Activated T-cell treated with anti-CD3 and anti-CD28 coated beads, Interleukin-2, amount 50 U/mL, for 4 hours (primary cell): ENCODE measurements at places on chromosomes 1 and 21. TPM values are rescaled to one million over a fixed set of nuclear protein-coding genes. Genes with fewer than 3 reads are reported as not detected.

DNA sequence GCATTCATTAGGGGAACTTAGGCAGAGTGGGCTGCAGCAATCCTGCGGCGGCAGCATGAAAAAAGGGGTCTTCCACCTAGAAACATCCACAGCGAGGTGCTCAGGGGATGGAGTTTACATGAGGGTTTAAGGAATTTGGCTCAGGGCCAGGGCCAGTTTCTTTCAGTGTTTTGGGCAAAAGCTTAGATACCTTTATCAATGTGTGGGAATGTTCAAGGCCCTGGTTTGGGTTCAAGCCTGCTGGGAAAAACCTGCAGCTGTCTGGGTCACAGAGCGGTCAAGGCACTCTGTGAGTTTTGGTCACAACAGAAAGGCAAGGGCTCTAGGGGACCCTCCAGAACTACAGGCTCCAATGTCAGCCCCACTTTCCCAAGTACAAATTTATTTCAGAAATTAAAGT is 230.3 kb downstream of the DISC1 start:
- no peak for DNase-seq

- no peak for DNase-seq
Observed at GRCh38 chr1:24567792-24568388, 12.0 kb downstream of the NCMAP start.

DNA sequence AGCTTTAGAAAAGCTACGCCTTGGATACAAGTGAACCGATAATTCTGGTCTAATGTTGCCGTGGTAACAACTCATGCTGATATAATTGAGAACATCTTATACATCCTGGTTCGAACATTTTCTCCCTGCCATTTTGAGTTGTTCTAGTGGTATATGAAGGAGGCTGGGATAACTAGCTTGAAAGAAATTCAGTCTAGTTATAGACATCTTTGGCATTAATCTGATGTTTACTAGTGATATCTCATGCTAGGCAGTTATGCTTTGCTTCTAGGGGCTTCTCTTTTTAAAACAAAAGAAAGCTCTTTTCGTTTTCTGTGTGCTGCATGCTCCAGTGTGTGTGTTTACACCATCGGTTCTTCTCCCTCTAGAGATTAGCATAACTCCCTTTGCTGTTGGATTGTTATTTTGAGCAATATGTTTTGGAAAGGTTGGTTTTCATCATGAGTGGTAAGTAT is 20.5 kb downstream of the PRKACB start:
- DNase-seq: no peak

Gene KLF18
- not detected for total RNA-seq

GRCh38 chr1:67019600-67020136 is 34.3 kb downstream of the SLC35D1 start:
- DNase-seq: no peak

DNA sequence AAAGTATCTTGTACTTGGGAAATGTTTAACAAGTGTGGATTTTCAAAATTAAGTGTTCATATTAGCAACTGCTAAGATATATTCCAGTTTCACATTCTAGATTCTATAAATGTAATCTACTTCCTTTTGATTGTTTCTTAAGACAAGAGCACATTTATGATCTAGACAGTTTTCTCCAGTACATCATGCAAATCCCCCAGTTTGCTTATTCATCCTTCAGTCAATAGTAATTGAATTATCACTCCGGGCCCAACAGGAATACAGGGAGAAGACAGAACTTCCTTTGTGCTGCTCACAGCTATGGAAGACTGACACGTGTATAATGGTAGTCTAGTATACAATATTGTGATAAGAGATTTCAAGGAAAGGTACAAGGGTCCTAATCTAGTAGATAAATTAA is 14.5 kb downstream of the PLA2G4A start:
- no peak for DNase-seq

GRCh38 chr1:176858433-176858916 is 306.0 kb downstream of the ASTN1 start:
- DNase-seq: no peak

DNA sequence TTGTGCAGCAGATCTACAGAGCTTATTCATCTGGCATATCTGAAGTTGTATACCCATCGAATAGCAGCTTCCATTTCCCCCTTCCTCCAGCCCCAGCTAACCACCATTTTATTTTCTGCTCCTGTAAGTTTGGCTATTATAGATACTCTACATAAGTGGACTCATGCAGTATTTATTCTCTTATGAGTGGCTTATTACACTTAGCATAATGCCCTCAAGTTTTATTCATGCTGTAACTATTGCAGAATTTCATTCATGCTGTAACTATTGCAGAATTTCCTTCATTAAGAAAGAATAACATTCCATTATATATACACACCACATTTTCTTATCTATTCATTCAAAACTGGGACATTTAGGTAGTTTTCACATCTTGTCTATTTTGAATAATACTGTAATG is 30.5 kb upstream of the IFI16 start:
- no peak for DNase-seq

GRCh38 chr1:160284220-160284781 is 632 bp downstream of the PEX19 start:
- DNase-seq: no peak

Gene TCEA3
- total RNA-seq: 1.6 TPM

- DNase-seq: no peak
Observed at GRCh38 chr1:243267914-243268653, 12.2 kb downstream of the SDCCAG8 start.

DNA sequence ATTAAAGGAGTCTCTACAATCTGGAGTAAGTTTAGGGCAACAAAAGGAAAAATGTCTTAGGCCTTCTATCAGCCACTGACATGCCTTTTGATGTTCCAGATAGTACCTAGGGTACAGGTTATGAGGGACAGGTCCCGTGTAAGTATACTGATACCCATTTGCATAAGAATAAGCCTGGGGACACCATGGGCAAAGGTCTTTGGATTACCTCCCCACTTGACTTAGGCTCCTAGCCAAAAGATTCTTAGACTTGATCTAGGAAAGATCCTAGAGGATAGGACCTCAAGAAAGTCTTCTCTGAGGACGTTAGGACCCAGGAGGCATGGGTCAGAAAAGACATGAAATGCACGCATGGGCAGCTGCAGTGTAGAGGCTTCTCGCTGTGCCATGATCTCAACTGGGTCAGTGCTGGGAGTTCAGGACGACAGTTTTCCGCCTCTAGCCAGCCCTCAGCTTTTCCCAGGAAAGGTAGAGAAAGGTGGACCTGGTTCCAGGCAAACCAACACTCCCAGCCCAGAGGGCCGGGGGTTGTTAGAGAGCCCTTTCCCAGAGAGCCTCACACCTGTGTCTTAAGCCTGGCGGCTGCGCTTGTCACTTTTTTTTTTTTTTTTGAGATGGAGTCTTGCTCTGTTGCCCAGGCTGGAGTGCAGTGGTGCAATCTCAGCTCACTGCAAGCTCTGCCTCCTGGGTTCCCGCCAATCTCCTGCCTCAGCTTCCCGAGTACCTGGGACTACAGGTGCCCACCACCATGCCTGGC is 26.6 kb downstream of the MSTO1 start:
- DNase-seq: no peak

- DNase-seq: no peak
Observed at GRCh38 chr1:193265716-193266115, 79.3 kb upstream of the B3GALT2 start.

DNA sequence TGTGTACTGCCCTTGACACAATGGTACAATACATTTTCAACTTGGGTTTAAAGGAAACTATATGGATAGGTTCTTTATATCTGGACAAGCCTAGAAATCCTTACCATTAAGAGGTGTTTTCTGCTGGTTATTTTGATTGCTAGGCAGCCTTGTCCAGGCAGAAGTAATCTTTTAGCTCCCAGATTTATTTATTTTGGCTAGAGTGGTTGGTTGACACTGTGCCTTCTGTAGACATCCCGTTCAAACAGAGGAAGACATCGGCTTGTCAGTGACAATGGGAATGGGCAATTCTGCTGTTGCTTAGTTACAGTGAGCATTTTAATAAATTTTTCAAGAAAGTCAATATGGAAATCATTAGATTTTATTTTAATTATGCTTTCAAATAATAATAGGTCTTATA is 138.8 kb downstream of the VPS13D start:
- DNase-seq: no peak

DNA sequence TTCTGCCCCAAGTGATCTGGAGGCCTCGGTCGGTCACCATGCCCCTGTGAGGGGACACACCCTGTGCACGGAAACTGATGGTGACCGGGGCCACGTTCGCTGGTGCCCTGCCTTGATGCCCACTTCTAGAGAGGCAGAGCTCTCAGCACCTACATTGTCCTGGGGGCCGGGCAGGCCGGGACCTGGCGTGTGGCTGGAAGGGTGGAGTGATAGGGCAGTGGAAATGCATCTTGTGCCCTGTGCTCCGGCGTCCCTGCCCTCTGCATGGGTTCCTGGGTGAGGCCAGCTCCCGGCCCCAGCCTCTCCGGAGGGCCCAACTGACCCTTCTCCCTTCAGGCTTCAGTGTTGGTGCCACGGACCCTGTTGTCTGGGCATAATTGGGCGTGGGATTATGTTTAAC is 11.0 kb upstream of the UMODL1 start:
- no peak for DNase-seq

DNA sequence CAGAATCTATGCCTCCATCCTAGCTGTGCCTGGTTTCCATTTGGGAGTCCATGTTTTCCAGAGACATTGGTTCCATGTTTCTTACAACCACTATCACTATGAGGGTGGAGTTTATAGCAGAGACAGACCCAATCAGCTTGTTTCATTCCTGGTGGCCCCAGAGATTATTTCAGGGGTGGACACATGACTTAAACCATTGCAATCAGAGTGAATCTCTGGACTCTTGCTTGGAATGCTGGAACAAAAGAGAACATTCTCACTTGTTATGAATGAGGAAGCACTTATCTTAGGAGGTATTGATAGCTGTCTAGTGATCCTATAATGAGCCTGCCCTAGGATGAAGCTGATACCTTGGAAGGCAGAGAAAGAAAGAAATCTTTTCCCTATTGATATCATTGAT is 250.3 kb downstream of the ATG4C start:
- DNase-seq: no peak

Gene GBP3
- total RNA-seq: 6.1 TPM

Gene A3GALT2
- total RNA-seq: not detected

Gene NOL9
- 80.2 TPM for total RNA-seq

- no peak for DNase-seq
Observed at GRCh38 chr1:235409042-235409820, 42.0 kb downstream of the TBCE start.

DNA sequence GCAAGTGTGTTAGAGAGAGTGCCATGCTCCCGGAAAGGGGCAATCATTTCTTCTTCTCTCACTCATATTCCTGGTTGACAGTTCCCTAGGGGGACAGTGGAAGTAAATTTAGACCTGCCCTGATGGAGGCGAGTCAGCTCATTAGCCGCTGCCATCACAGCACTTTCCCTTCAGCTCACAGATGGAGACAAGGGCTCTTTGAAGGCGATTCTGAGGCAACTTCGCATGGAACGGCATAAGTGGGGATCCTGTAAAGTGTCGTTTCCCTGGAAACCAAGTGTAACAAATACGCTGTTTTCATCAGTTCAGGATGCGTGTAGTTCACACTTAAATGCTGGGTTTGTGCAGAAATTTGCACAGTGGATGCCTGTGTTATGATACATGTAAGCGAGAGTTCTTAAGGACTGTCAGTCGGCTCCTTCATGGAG is 114.5 kb upstream of the TMPRSS15 start:
- DNase-seq: no peak

DNA sequence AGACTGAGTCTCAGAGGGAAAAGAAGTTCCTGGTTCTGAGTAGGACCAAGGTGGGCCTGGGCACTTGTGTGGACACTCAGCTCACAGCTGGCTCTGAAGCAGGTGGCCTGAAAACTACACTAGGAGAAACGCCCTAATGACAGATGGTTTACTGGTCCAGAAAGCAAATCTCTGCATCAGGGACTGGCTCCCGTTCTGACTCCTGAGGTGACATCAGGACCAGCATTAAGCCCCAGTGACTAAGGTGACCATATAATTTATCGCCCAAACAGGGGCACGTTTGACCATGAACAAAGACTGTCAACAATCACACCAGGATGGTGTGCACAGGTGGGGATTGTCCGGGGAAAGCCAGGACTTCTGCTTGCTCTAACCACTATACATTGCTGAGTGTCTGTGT is 12.2 kb upstream of the CD34 start:
- no peak for DNase-seq
